Tibial nerve (tissue), 4 donors: ENCODE measurements at places on chromosomes 1 and 21. TPM values are rescaled to one million over a fixed set of nuclear protein-coding genes. Genes with fewer than 3 reads are reported as not detected.

GRCh38 chr1:227155688-227156087 is 162.6 kb downstream of the CDC42BPA start:
- H3K27ac ChIP-seq: no peak overlapping the region
- H3K4me3 ChIP-seq: no peak overlapping the region
- DNase-seq: no peak
- H3K27me3 ChIP-seq: no peaks in the 10 kb centered on the region
- peaks cover 23% of the 10 kb centered on the region for H3K36me3 ChIP-seq
- no peaks in the 10 kb centered on the region for H3K4me1 ChIP-seq

- no peak overlapping the region for H3K4me3 ChIP-seq
- no peaks in the 10 kb centered on the region for H3K4me1 ChIP-seq
- no peaks in the 10 kb centered on the region for H3K27me3 ChIP-seq
- H3K36me3 ChIP-seq: no peaks in the 10 kb centered on the region
These were observed 106.6 kb downstream of the BCAR3 start for GRCh38 chr1:93574991-93575390.

DNA sequence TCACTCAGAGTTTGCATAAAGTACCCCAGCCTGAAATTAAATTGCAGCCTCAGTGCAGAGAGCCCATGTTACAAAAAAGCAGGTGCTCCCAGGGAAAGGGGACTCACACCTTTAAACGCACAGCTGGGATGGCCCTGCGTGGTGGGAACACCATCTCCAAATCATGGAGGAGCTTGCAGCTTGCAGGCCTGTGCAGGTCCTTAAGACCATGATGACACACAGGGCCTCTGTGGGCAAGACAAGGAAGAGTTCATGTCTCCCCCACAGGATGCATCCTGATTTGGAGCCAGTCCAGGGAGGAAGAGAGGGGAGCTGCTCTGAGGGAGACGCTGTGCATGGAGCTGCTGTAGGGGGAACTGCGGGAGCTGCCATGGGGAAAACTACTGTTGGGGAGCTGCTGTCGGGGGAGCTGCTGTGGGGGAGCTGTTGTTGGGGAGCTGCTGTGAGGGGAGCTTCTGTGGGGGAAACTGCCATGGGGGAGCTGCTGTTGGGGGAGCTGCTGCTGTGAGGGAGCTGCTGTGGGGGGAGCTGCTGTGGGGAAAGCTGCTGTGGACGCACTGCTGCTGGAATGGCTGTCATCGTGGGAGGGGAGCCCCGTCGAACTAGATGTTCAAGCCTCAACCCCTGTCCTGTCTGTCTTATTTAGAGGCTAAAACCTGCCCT is 113.9 kb downstream of the MATN1 start:
- H3K4me1 ChIP-seq: no peaks in the 10 kb centered on the region
- no peaks in the 10 kb centered on the region for H3K36me3 ChIP-seq
- no peak for DNase-seq
- H3K4me3 ChIP-seq: no peak overlapping the region
- no peaks in the 10 kb centered on the region for H3K27me3 ChIP-seq
- no peak overlapping the region for H3K27ac ChIP-seq

GRCh38 chr21:35345954-35346353 is 296.9 kb upstream of the RUNX1 start:
- no peaks in the 10 kb centered on the region for H3K4me1 ChIP-seq
- H3K4me3 ChIP-seq: no peak overlapping the region
- H3K36me3 ChIP-seq: no peaks in the 10 kb centered on the region
- H3K27ac ChIP-seq: no peak overlapping the region
- H3K27me3 ChIP-seq: no peaks in the 10 kb centered on the region
- DNase-seq: no peak

- no peak overlapping the region for H3K4me3 ChIP-seq
- H3K27me3 ChIP-seq: no peaks in the 10 kb centered on the region
- no peak overlapping the region for H3K27ac ChIP-seq
These were observed 99.3 kb downstream of the PLD5 start for GRCh38 chr1:242425232-242425631.

GRCh38 chr1:56194701-56195300 is 384.6 kb downstream of the PLPP3 start:
- no peaks in the 10 kb centered on the region for H3K27me3 ChIP-seq
- no peak for DNase-seq
- H3K4me1 ChIP-seq: no peaks in the 10 kb centered on the region
- H3K27ac ChIP-seq: no peak overlapping the region
- H3K36me3 ChIP-seq: no peaks in the 10 kb centered on the region

DNA sequence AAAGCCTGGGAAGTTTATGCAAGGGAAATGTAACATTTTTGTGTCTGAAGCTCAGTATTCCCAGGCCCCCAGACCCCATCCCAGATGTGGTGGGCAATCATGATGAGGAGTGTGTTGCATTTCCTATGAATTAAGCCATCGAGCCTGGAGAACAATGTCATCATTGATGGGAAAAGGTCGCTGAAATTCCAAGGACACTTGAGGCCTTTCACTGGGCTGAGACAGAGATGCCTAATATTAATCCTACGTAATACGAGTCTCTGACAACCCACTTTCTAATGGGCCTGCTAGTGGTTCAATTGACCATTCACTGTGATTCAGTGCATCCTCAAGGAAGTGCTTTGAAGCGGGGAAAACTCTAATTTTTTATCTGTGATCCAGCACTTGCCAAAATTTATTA is 291.6 kb downstream of the PLPP3 start:
- no peak overlapping the region for H3K27ac ChIP-seq
- DNase-seq: no peak
- peaks cover 3% of the 10 kb centered on the region for H3K4me1 ChIP-seq

DNA sequence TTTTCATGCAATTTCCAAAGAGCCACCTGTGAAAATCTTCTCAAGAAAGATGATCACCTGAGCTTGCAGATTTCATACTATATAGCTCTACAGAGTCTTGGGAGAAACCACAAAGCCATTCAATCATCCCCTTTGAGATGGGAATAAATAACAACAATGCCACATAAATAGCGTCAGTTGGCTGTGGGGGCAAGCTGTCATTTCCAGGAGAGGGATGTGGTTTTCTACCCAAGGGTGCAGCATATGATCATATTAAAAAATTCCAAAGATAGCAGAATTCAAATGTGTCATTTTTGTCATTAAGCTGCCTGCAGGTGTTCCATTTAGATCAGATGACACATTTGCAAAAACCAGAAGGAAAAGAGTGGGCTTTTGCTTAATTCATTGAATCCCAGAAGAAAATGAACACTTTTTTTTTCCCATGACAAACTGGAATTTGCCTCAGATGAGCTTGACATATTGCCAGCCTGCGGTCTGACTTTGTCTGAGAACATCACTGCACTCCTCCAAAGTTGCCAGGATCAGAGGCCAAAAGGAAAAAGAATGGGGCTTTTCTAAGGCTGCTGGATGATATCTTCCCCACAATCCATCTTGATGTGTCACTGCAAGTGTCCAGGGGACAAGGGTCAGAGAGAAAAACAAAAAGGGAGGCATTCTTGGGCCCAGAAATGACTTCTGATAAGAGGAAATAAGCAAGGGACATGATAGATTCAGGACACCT is 314.1 kb upstream of the USP25 start:
- no peaks in the 10 kb centered on the region for H3K27me3 ChIP-seq
- peaks cover 10% of the 10 kb centered on the region for H3K4me1 ChIP-seq
- DNase-seq: no peak

DNA sequence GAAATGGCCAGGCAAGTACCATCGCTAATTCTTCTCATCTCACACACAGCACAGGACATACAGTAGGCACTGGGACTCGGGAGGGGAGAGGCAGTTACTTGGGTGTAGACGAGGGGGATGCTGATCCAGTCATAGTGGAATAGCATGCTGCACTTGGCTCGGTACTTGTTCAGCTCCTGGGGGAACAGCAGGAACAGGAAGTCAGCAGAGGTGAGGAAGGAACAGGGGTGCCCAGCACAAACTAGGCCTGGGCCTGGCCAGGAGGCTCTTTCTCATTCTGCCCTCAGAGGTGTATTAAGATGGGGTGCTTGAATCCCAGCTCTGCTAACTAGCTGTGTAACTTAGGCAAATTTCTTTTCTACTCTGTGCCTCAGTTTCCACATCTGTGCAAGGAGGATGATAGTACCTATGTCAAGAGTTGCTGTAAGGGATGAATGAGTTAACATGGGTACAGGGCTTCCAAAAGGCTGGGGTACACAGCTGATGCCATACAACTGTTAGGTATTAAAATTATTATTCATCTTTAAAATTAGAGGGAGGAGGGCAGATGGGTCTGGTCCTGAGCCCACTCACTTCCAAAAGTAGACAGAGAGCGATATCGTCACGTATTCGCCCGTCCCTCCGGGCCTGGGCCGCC is 2.4 kb downstream of the BEST4 start:
- H3K4me1 ChIP-seq: peaks cover 35% of the 10 kb centered on the region
- DNase-seq: no peak
- H3K27me3 ChIP-seq: no peaks in the 10 kb centered on the region
- no peak overlapping the region for H3K27ac ChIP-seq

DNA sequence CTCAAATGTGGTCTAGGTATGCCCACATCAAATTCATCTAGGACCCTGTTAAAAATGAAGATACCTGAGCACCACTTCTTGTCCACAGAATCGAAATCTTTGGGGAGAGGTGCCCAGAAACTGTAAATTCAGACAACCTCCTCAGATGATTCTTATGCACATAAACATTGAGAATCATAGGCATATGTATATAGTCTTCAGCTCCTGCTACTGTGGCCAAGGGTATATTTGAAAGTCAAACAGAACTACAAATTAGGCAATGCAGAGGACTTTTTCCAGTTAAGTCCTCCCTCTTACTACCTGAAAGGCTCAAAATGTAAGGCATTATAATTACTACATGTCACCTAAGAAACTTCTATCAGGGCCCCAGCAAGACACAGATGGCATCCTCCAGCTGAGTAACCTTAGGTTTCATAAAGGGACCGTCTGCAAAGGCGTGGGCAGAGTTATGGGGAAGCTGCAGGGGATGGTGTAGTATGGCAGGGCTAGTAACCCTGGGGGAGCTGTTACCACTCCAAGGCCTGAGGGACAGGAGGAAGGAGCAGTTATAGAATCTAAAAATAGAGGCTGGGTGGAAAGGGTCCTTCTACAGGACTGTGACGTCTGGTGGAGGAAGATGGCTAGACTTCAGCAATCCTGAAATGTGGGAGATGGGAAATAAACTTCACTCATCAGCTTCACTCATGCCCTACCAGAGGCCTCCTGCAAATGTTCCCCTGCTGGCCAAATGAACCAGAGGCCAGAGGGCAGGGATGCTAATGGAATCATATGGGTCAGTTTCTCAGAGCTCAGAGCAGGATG is 46.3 kb downstream of the DAB1 start:
- no peaks in the 10 kb centered on the region for H3K36me3 ChIP-seq
- H3K27me3 ChIP-seq: no peaks in the 10 kb centered on the region
- DNase-seq: no peak
- no peaks in the 10 kb centered on the region for H3K4me1 ChIP-seq

- no peak overlapping the region for H3K4me3 ChIP-seq
- no peak for DNase-seq
- H3K4me1 ChIP-seq: peaks cover 10% of the 10 kb centered on the region
- no peaks in the 10 kb centered on the region for H3K36me3 ChIP-seq
These were observed 389.7 kb upstream of the RUNX1 start for GRCh38 chr21:35438643-35439404.

- H3K4me3 ChIP-seq: no peak overlapping the region
- H3K4me1 ChIP-seq: no peaks in the 10 kb centered on the region
- no peaks in the 10 kb centered on the region for H3K27me3 ChIP-seq
- no peak for DNase-seq
These were observed 507.1 kb downstream of the SMYD3 start for GRCh38 chr1:245999697-246000637.

DNA sequence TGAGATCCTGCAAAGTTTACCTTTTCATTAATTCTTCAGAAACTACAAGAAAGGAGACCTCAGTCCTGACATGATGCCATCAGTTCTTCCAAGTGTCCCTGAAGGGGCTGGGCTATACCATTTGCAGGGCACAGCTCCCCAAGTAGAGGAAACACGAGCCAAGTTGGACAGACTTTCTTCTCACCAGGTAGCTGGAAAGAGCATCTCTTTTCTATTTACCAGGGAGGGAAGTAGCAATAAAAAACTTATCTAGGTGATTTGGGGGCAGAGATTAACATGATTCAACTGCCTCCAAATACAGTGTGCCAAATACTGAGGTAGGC is 103.9 kb upstream of the KCND3 start:
- no peaks in the 10 kb centered on the region for H3K4me1 ChIP-seq
- H3K36me3 ChIP-seq: no peaks in the 10 kb centered on the region
- no peak overlapping the region for H3K27ac ChIP-seq
- H3K27me3 ChIP-seq: no peaks in the 10 kb centered on the region
- H3K4me3 ChIP-seq: no peak overlapping the region

DNA sequence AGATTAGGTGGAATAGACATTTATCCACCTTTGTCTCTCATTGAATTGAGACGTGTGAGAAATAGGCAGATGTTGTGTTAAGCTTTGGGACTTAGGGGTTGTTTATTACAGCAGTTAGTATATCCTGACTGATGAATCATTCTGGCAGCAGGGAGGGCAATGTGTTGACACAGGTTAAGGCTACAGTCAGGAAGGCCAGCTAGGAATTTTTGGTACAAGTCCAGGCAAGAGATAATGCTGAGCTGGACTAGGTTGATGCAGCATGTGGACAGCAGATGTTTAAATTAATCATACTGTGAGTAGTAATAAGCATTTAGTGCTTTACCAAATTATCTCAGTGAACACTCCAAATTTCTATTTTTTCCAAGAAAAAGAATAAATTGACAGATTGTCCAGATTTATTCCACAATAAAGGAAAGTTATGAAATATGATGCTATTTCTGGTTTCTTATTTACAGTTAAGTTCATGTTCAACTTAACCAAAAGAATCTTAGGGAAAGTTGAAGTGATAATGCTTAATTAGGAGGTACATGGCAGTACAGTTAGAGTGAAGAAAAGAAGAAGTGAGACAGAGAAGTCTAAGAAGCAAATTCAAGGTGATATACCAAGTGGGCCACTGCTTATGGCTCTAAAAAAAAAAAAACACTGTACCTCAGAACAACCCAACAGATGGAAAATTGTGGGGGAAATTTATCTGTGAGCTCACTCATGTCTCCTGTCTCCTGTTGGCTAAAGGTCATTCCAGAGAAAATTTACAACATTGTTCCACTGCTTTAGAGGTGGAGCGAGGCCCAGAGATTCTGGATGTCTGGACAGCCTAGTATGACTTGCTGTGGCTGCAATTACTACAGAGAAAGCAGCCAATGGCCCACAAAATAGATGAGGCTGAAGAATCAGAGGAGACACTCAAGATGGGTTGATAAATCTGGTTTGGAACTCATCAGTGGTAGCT is 102.7 kb upstream of the C21orf91 start:
- DNase-seq: peak; percentile 41
- no peaks in the 10 kb centered on the region for H3K36me3 ChIP-seq
- H3K27me3 ChIP-seq: no peaks in the 10 kb centered on the region
- no peak overlapping the region for H3K27ac ChIP-seq

DNA sequence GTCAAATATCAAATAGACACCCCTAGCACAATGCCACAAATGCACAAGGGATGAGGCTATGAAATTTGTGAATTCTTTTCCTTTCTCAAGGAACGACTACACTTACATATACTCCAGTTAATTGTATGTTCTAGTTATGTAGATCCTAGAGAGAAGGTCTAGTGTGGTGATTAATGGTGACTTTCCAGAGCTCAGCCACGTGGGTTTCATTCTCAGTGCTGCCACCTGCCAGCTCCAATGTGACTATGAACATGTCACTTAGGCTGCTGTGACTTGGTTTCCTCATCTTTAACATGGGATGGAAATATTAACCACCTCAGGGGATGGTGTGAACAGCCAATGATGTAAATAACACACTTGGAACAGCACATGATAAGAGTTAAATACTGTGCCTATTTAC is 138.3 kb downstream of the APP start:
- no peak for DNase-seq
- no peaks in the 10 kb centered on the region for H3K27me3 ChIP-seq
- no peaks in the 10 kb centered on the region for H3K4me1 ChIP-seq
- peaks cover 14% of the 10 kb centered on the region for H3K36me3 ChIP-seq

Gene BRDT
- total RNA-seq: not detected

Gene OR2M3
- not detected for total RNA-seq

Gene BEST4
- total RNA-seq: not detected

Gene RPRD2
- 27.6 TPM for total RNA-seq

Gene DCLRE1B
- total RNA-seq: 4.4 TPM

Gene FHAD1
- not detected for total RNA-seq

Gene VAV3
- 20.4 TPM for total RNA-seq
